ENCODE measurements at places on chromosomes 1 and 21.

DNA sequence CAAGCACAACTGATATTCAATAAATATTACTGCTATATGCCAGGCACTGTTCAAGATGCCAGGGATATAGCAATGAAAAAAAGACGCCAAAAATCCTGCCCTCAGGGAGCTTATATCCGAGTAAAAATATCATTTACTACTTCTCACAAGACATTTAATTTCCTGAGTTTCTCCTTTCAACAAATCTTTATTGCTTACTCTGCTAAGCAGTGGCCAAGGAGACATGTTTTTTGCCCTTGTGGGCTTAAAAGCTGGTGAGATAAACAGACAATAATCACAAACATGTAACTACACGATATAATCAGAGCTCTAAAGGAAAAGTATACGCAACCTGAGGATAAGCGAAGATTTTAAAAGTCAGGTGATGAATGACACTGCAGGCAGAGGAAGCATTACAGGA, 19.5 kb downstream of the TGFBR3 start:
- DNase-seq, result no peak

GRCh38 chr1:230011333-230012092, 55.5 kb upstream of the GALNT2 start:
- DNase-seq, result no peak

DNA sequence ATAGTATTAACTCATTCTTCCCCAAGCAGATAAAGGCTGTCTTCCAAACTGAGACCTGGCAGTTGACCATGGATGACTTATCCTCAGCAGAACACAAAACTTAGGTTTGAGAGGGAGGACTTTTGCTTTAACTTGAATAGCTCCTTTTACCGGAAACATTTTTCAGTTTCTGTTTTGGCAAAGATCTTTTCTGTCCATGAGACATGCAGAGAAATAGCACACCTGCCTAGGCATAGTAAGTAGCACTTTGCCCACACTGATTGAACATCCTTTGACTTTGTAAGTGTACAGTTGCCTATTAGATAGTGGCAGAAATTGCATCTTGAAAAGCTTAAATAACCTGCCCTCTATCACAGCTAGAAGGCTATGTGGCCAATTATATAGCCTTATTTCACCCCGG, 1962.5 kb downstream of the MRPL39 start:
- no peak for DNase-seq

- DNase-seq, result no peak
These were observed 6.9 kb upstream of the LRP8 start for GRCh38 chr1:53334781-53335180.

- no peak for DNase-seq
These were observed 175.8 kb downstream of the TNFSF18 start for GRCh38 chr1:172874950-172875349.

DNA sequence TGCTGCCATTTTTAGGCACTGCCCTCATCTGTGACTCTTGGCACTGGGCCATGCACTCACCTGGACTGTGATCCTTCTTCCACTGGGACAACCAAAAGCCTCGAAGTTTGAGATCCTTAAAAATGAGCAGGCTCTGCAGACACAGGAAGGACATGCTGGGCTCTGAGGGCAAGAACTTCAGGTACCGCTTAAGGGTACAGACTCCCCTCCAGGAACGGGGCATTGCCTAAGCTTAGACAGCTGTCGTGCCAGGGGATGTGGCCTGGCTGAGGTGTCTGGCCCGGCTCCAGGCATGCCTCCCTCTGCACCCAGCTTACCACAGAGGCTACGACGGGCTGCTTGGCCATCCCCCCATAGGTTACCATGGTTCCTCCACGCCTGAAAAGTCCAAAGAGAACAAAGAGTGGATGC, 14.2 kb upstream of the SRSF4 start:
- DNase-seq, result no peak

DNA sequence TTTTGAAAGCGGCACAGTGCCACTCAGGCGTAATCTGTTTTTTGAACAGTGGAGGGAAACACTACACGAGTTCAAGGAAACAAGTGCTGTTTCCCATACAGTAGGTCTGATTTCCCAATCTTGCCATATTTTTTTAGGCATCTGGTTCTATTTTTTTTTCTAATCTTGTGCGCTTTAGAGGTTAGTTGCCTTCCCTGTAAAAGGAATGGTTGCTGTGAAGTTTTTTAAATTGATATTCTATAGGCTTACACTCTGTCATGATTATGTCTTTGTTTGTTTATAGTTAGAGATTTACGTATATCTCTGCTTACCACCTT, 1.2 kb downstream of the NASP start:
- DNase-seq, result no peak

GRCh38 chr1:235923466-235924021, 56.8 kb upstream of the LYST start:
- no peak for DNase-seq

GRCh38 chr1:159868766-159869165, 6.3 kb upstream of the VSIG8 start:
- DNase-seq, result no peak

DNA sequence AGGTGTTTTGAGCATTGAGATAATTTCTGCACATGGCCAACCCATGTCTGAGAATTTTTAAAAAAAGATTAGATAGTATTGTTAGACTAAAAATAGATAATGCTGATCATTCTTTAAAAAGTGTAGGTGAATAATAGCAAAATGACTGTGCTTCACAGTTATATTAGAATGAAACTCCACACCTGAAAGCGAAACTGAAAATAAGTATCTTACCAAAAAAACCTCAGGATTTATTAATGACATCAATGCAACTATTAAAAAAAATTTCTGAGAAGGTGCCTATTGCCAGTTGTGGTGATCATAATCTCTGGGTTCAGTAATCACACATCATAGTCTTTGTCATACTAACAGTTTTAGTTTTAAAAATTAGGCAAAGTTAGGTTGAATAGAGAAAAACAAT, 36.5 kb downstream of the PLA2G4A start:
- DNase-seq, result no peak

DNA sequence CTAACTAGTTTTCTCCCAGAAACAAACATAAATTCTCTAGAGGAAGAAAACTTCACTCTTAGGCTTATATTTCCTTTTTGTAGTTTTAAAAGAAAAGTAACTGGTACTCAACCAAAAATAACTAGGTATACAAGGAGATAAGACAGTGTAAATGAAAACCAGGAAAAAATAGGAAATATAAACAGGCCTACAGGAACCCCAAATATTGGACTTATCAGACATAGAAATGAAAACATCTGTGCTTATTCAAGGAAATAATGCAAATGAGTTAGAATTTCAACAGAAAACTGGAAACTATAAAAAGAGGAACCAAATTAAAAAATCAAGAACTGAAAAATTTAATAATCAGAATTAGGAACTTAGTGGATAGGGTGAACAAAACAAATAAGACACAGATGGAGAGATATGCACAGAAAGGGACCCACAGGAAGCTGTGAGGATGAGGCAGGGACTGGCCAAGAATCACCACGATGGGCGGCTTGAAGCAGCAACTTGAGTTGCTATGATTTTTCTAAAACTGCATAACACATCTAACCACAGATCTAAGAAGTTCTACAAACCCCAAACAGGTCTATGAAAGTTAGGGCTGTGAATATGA, 67.5 kb upstream of the ACTRT2 start:
- no peak for DNase-seq

- DNase-seq, result no peak
These were observed 1.4 kb downstream of the ZMYM6 start for GRCh38 chr1:35030338-35030737.

DNA sequence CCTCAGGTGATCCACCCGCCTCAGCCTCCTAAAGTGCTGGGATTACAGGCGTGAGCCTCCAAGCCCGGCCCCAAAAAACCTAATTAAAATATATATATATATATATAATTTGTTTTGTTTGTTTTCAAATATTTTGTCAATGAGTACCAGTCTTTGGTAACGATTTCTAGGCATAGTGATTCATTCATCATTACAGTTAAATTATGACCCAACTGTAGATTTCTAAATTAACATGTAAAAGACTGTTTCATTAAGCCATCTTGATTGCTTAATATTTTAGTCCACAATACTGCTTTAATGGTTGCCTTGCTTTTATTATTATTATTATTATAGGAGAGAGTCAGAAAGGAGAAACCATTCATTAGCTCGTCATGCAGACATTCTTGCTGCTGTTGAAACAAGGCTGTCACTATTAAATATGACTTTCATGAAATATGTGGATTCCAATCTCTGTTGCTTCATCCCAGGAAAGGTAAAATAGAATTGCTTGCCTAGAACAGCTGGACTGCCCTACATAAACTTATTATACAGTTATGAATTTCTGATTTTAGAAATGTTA, 19.9 kb downstream of the FBXO28 start:
- no peak for DNase-seq

DNA sequence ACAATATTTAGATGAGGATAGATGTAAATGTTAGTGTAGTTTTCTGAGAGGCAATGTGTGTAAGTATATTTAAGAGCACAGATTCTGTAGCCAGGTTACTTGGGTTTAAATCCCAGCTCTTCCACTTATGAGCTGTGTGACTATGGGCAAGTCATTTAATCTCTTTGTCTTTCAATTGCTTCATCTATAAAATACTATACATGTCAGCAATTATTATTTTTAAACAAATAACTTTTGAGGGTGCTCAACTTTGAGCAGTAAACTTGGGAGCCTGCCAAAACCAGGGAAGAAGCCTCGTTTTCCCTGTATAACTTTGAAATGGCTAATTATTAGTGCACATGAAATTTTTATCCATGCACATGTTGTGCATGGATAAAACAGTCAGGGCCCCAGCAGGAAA, 222.8 kb downstream of the FOXD2 start:
- no peak for DNase-seq

DNA sequence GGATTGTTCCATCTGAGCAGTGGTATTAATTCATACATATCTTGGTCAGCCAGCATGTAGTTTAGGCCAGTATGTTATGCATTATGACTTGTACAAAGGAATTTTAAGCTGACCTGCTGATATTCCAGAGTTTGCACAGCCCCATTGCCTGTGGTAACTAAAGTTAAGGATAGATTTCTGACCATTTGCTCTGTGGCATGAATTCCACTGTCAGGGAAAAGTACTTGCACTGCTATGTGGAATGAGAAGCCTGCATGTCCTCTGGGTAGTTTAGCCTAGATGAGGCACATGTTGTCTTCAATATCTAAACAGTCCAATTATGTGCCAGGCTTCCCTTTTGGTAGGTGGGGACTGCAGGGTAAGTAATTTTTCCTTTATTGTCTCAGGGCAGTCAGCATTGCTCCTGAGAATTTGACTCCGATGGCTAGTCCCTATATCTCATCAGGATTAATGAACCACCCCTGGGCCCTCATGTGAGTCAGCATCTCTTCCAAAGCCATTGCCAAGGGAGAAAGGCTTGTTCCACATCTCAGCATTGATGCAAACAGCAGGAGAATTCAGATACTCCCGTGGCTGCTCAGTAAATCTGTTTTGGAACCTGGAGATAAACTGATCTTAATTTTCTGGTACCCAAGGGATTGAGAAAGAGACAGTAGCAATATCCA, 30.2 kb downstream of the NEK7 start:
- no peak for DNase-seq

- DNase-seq, result peak; percentile 22
These were observed 1.4 kb downstream of the NCAM2 start for GRCh38 chr21:20999659-21000058.

GRCh38 chr21:27673581-27673980, 706.7 kb upstream of the ADAMTS5 start:
- no peak for DNase-seq

DNA sequence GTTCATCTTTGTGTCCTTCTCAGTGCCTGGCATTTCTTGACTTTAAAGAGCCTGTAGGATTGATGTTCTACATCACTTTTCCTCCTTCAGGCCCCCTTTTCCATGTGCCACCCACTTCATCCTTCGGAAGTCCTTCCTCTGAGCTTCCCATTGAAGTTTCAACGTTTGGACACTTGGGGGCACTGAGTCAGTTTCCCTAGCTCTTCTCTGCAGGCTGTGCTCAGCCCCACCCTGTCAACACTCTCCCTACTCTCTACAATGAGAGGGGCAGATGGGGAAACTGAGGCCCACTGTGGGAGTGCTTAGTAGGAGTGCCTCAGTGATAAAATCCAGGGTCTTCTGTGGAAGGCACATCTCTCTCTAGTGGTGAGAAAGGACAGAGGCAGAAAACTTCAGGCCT, 11.9 kb downstream of the KCNJ10 start:
- DNase-seq, result no peak

DNA sequence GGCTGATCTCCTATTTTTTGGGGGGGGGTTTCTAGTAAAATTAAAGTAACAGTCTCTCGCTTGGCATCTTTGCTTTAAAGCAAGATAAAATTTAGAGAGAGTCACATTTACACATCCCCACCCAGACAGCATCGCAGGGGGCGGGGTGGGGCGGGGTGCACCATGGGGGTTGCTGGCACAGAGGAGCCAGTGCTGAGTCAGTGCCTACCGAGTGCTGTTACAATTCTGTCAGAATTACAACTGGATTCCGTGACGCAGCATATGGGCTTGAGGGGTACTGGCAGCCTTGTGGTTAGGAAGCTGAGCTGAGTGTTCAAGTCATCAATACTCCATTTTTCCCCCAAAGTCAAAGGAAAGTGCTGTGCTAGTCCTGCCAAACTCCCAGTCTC, 175.9 kb downstream of the PRDM16 start:
- no peak for DNase-seq

DNA sequence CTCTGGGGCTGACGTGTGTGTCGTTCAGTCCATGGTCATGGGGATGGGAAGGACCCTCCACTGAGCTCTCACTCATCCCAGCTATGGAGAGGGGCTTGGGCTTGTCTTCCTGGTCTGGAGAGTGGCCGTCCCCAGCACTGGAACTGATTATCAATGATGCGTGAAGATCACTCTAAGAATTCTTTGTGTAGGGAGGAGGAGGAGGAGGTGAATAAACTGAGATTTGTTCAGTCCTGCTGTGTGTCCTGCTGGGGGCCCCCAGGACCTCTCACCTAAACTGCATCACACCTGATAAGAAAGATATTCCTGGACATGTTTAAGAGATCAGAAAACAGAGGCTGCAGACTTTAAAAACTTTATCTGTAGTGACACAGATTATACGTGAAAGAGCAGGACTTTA, 21.2 kb downstream of the RHOU start:
- DNase-seq, result no peak

GRCh38 chr1:1046243-1046642, 26.3 kb downstream of the AGRN start:
- DNase-seq, result no peak

- DNase-seq, result no peak
These were observed 462.7 kb upstream of the CXADR start for GRCh38 chr21:17050156-17050555.

- no peak for DNase-seq
These were observed 1.7 kb upstream of the PKP1 start for GRCh38 chr1:201281573-201281972.

All from fibroblast of skin of left biceps (primary cell).